ENCODE measurements at places on chromosomes 4 and X.

DNA sequence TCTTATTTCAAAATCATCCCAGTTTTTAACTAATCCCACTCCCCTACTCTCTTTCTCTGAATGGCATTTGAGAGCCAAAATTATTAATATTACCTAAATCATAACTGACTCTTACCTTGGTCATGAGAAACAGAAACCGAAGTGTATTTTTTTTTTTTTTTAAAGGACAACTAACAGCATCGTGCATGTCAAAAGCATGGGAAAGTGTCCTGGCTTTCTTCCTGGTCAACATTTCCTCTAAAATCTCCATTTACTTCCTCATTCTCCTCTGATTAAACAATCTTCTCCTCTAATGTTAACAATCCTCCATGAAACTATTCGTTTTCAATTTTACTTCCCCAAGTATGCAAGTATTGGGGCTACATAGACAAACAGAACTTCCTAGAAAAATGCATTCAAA, 2.1 kb upstream of the STS start:
- DNase-seq = no peak

DNA sequence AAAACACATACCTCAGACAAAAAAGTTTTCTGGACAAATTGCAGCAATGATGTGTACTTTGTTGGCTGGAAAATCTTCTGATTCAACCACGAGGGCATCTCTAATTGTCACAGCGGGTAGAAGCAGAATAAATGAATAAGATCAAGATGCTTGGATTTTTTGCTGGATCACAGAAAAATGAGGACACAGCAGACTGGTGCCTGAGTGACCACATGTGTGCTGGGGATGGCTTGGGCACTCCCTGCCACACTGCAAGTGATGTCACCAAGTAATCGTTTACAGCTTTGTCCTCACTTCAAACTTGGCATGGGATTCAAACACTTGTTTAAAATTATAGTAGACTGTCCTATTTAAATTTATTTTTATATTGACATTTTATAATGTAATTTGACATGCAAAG, 557.0 kb downstream of the SPRY1 start:
- no peak for DNase-seq

- DNase-seq = no peak
Measured at GRCh38 chr4:105845559-105845958, 49.7 kb upstream of the NPNT start.

DNA sequence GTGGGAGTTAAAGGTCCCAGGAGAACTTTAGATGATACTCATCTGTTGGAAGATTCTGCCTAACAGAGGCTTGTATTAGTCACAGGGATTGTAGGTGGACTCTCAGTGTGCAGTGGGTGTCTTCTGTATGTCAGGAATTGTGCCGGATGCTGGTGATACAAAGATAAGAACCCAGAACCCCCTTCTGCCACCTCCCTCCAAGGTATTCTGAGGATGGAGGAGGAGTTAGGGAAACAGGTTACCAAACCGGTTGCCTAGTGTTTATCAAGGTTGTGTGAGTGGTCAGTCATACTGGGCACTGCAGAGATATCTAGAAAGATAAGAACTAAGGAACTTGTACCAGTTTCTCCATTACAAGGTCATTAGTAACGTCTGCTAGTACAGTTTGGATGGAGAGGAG, 61.6 kb downstream of the PTTG2 start:
- no peak for DNase-seq

DNA sequence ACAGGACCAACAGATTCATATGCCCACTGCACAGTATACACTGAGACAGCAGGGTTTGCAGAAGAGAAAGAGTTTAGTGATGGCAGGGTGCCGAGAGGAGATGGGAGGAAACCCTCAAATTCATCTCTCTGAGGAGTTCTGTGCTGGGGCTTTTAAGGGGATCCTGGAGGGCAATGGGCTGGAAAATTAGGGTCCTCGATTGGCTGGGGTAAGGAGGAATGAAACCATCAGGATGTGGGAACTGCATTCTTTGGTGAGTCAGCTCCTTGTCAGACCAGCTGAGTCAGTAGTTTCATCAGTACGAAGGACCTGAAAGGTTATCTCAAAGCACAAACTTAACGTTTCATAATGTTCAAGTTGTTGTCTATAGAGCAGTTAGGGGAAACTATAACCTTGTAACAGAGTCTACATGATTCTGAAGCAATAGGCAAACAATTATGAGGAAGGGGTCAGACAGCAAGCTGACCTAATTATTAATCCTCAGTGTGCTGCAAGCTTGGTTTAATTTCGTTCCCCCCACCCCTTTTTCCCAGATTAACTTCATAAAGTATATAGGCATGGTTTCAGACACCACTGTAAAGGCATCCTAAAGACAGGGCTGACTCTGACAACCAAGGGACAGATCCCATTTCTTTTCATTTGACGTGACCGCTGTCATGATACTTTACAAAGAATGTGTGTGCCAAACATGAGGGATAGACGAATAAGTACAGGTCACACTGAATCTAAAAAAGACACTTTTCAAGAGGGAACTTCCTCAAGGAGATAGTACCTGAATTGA, 1.5 kb upstream of the MSMO1 start:
- peak; percentile 83 for DNase-seq

DNA sequence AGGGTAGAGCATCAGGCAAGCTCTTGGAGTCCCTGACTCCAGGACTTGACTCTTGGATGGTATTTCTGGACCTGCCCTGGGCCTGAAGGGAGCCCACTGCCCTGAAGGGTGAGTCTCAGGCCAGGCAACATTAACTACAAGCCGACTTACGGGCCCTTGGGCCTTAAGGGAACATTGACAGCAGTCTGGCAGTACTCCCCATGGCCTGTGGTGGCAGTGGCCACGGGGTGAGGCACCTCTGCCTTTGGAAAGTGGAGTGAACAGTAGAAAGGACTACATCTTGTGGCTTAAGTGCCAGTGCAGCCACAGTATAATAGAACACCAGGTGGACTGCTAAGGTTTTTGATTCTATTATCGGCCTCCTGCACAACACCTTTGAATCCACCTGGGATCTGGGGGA, 36.3 kb downstream of the SH3BGRL start:
- no peak for DNase-seq

- no peak for DNase-seq
Measured at GRCh38 chr4:120672558-120673147, 249.9 kb downstream of the PRDM5 start.

GRCh38 chrX:129996120-129996519, 13.7 kb downstream of the BCORL1 start:
- peak; percentile 48 for DNase-seq

DNA sequence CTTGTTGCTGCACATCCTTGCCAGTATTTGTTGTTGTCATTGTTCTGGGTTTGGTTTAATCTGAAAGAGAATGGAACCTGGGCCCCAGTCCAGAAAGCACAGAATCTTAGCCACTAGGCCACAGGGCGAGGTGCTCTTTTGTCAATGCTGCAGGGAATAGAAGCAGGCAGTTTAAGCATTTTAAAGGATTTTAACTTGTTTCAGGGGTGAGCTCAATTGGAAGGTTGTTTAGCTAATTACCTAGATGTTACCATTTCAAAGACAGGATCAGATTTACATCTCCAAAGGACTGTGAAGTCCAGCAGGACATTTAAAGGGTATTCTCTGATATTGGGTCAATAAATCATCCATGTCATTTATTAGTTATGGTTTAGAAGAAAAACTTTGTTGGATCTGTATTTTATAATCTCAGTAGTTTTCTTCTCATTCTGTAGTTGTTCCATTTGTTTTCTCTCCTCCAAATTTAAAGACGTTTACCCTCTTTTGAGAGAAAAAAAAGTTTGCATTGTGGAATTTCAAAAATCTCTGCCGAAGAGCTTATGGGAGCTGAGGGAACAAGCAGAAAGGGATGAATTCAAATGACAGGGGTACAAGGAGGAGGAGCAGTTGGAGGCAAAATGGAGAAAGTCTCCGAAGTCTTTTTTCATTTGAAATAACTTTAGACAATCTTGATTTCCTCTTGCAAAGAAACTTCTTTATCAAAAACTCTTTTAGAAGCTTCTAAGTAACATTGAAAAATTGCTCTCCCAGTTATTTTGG, 57.5 kb upstream of the FAM47C start:
- DNase-seq = no peak

GRCh38 chrX:144075432-144075831, 191.6 kb downstream of the UBE2NL start:
- no peak for DNase-seq

GRCh38 chr4:106149026-106149425, 167.0 kb downstream of the TBCK start:
- peak; percentile 27 for DNase-seq

- DNase-seq = peak; percentile 89
Measured at GRCh38 chrX:9342561-9343051, 122.3 kb upstream of the TBL1X start.

GRCh38 chrX:43998374-43998773, 25.2 kb upstream of the NDP start:
- DNase-seq = no peak
